Foreskin keratinocyte (primary cell): ENCODE measurements at places on chromosomes 5 and 9. TPM values are rescaled to one million over a fixed set of nuclear protein-coding genes. Genes with fewer than 3 reads are reported as not detected.

The CDKN2B gene
- 4.7 and 9.0 TPM in 2 replicates for total RNA-seq

The LCN12 gene
- 0.31 TPM in 1 of 2 replicates, not detected in the other for total RNA-seq

The ALDH1B1 gene
- 29.8 and 38.4 TPM in 2 replicates for total RNA-seq

The GRXCR2 gene
- total RNA-seq: not detected in 2 replicates

The SMIM33 gene
- total RNA-seq: not detected in 2 replicates

The GPR21 gene
- 0.25 TPM in 1 of 2 replicates, not detected in the other for total RNA-seq
